ENCODE measurements at places on chromosomes 2 and 18.

DNA sequence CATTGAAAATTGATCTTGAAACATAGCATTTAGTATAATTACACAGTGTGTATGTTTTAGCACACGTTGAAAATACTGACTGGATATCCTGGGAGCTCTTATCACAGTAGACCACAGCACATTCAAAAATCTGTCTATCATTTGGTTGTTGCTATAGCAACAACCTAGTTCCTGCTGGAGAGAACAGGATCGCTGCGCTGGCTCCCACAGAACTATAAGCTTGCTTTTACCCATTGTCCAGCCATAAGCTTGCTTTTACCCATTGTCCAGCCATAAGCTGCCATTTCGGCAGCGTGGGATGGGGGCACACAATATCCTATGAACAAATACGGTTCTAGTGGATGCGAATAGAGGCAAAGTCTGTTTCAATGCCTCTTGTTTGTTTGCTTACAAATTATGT, 70.4 kb upstream of the ST6GAL2 start:
- DNase-seq, result no peak

GRCh38 chr2:33033606-33034081, 86.9 kb downstream of the LTBP1 start:
- DNase-seq, result no peak

- no peak for DNase-seq
These were observed 34.9 kb upstream of the APCDD1 start for GRCh38 chr18:10419420-10420103.

DNA sequence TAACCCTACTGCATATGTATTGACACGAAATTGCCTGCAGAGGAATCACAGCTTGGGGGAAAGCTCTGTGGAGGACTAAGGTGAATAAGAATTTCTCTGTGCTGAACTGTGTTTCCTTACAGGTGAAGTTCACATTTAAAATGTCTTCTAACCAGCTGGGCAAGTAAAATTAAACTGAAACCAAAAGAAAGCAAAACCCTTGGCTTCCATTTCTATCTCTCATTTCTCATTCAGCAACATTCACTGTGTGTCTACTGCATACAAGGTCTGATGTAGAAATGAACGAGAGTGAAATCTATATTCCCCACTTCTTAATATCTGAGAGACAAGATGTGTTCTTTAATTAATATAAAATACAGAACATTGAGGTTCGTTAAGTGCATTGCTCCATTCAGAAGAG, 397.3 kb downstream of the SOX11 start:
- DNase-seq, result no peak

DNA sequence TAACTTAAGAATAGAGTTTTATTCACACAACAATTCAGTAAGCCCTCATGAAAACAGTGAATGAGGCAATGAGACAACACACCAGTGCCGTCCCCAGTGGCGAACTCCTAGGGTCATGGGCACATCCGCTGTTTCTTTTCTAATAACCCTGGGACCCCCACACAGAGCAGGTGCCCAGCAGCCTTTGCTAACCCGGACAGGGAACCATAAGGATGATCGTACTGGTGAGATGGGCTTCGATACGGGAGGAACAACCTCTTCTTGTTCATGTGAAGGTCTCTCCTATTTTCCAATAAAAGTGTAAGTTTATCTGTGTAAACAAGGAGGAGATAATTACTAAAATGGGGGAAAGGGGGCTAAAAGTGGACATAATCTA, 97.4 kb upstream of the MGAT4A start:
- no peak for DNase-seq

DNA sequence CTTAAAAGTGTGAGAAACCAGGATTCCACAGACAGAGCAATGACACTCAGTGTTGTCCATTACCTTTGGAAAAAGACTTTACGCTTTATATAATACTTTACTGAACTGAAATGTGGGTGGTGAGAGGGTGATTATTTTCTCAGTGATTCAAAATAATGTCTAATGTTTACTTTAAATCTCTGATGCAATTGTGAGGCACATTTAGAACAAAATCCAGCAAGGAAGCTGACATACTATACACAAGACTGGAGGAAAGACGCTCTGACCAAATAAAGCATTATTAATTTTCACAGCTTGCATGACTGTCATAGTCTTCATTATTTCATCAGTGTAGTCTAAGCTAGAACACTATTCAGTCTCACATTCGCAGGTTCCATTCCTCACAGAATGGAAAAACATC, 34.1 kb upstream of the STAT1 start:
- no peak for DNase-seq

DNA sequence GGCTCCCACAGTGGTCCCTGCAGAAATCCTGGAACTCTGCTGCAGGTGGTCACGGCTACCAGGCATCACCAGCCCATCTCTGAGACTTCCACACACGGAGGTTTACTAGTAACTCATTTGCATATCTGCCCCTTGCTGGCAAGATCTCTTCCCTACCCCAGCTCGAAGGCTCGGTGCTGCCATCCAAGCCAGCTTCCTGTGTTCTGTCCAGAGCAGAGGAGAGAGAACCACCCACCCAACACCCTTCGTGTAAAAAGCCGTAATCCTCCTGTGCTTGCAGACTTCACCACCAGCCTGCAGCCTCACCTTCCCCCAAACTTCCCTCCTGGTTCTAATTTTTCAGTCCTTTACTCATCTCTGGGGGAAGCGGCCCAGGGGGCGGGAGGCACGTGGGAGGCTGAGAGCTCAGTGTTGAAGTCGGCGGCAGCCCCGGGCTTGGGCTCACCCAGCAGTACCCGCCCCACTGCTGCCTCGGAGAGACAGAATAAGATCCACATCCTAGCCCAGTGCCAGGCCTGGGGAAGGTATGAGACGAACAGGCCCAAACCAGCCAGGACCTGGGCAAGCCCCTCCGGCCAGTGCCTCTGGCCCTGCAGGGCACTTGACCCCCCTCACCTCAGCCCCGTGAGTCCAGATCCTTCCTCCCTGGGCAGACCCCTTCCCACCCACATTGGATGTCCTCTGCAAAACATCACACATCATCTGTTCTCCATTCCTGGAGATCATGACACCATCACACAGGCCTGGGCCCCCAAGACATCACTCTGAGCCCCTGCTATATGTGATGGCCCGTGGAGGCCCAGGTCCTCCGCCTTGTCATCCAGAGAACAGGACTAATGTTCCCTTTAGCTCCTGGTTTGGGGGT, 145.8 kb upstream of the ID2 start:
- DNase-seq, result no peak

DNA sequence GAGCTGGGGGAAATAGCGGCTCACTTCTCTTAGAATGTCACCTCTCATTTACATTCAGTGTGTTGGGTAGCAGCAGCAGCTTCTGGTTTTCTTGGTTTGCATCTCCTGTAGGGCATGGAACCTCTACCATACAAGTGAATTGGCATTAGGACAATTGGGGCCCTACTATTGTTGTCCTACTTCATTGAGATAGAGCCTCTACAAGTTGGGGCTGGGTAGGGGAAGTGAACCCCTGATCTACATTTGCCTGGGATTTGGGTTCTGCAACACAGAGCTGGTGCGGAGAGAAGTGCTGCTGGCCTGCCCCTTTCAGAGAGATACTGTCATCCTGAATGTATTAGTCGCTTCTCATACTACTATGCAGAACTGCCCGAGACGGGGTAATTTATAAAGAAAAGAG, 391.6 kb upstream of the HS6ST1 start:
- no peak for DNase-seq

GRCh38 chr2:212904646-212905045, 246.8 kb downstream of the IKZF2 start:
- DNase-seq, result no peak

- no peak for DNase-seq
These were observed 108.7 kb downstream of the DPP10 start for GRCh38 chr2:114550895-114551793.

DNA sequence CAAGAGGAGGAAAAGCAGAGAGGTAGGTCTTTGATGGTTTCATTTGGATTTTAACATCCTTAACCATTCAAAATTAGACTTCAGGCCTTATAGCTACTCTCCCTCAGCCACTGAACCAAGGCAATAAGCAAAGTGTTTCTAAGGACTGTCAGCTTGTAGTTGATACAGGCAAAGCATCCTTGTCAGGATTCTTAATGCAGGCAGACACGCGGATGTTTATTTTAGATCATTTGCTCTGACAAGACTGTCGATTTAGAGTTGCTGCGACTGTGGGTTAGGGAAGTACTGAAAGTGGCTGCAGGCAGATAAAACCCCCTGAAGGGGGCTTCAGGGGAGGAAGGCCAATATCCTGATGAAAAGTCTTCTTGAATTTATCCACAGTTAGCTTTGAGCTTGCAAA, 46.6 kb downstream of the CDH20 start:
- DNase-seq, result no peak

- no peak for DNase-seq
These were observed 76.8 kb downstream of the SOWAHC start for GRCh38 chr2:109690822-109691541.

DNA sequence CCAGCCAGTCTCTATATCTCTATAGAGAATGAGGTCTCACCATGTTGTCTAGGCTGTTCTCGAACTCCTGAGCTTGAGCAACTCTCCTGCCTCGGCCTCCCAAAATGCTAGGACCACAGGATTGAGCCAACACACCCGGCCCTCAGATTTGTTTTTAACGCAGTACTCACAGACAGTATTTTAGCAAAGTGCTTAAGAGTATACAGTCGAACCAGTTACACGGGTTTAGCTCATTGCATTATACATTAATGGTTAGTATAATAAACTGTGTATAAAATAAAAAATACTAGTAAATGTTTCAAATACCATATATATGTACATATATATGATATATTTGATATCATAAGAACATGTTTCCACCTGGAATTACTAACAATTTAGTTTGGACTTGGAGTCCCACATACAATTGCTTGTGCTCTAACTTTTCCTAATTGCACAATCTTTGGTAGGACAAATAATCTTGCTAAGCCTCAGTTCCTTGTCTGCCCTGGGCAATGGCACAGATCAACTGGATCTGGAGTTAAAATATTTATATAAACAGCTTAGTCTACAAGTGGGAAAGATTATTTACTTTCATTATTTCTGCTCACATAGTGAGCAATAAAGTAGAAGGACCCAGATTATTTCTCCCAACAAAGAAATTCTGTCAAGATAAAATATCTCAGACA, 508.9 kb upstream of the LRATD1 start:
- DNase-seq, result no peak

DNA sequence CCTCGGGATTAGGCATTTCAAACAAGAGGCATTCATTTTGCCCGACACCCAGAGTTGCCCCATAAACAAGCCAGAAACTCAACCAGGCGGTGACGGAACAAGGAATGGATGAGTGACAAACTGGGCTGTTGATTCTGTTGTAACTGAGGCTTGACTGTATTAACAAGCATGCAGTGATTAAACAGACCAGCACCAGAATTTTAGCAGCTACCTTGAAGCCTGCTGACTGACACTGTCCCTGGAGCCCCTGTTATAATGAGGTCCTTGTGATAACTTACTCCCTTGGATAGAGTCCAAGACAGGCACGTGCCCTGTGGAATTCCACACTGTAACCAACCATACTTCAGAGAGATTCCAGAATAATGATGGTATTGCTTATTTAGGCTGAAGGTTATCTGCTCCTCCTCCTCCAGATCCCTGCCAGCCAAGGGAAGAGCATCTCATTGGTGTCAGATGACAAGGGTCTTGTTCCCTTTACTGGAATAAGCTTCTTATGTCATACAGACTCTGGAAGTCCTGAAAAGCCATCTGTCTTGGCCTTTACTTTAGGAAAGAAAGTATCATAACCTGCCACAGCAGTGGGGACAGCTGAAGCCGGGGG, 97.1 kb upstream of the RMDN2 start:
- DNase-seq, result no peak

DNA sequence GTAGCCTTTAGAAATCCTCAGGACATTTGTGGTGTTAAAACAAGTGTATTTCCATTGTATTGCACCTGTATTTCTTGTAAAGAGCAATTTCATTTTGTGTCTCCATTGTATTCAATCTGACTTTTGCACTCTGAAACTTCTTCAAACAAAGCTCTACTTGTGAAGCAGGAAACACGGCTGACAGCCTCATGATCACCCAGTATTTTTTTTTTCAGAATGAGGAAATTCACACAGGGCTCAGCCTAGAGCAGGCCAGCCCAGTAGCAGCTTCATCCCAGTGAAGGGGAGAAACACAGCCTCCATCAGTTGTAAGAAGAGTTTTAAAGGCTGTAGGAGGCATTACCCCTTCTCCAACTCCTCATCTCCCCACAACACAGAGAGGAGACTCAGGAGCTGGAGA, 175.9 kb upstream of the KLHL29 start:
- DNase-seq, result no peak

DNA sequence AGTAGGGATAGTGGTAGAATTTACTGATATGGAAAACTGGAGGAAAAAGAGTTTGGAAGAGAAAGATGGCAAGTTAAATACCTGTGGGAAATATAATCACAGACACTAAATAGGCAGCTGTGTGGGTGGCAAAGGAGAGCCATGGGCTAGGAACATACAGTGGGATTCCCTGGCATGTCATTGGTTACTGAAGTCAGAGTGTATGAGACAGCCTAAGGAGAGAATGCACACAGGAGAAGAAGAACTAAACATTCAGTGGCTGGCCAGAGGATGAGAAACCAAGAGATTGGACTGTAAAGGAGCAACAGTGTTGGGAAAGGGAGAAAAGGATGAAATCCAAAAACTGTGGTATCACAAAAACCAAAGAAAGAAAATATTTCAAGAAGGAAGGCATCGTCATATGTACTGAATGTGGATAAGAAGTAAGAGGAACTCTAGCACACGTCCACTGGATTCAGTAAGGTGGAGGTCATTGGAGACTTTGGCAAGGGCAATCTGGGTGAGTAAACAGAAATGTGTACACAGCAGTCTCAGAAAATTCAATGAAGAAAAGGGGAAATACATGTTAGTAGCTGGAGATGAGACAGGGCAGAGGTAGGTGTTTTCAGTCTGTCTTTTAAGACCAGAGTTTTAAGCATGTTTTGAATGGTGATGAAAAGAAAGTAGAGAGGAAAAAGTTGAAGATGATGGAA, 83.3 kb downstream of the SPIRE1 start:
- no peak for DNase-seq

DNA sequence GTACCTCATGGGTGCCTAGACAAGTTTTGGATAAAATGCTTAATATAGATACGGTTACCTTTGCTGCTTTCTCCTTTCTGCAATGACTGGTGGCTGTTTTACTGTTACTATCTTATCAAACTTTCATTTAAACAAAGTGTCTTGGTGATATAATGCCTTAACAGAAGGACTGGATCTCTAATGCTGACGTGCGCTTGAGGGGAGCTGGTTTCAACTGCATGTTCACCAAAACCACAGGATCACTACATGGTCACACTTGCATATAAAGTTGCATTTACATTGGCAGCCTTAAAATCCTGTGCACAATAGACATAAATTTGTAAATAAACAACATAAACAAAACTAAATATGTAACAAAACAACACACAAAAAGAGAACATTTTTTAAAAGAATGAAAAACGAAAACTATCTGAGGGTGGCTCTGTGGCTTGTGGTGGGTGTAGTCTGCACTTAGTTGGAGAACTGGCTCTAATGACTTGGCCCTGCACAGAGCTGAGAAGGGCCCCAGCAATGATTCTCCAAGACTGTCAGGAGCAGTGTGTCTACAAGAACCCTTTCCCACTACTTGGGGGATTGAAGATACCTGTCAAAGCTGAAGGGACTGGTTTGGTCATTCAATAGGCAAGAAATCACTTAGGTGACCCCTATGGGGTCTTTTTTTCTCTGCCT, 135.5 kb downstream of the UXS1 start:
- DNase-seq, result no peak

- no peak for DNase-seq
These were observed 365.9 kb upstream of the GALNT5 start for GRCh38 chr2:156891609-156892008.

- no peak for DNase-seq
These were observed 30.3 kb downstream of the AKAIN1 start for GRCh38 chr18:5166606-5167280.

- DNase-seq, result no peak
These were observed 56.4 kb downstream of the DCDC2C start for GRCh38 chr2:3759761-3760160.
